ENCODE measurements at places on chromosomes 4 and X. TPM values are rescaled to one million over a fixed set of nuclear protein-coding genes. Genes with fewer than 3 reads are reported as not detected.

The GIMD1 gene
- not detected for total RNA-seq

The SGMS2 gene
- total RNA-seq, result 98.2 TPM

The GAGE1 gene
- not detected for total RNA-seq

The RADX gene
- total RNA-seq, result 0.27 TPM

The CCKAR gene
- not detected for total RNA-seq

The GAGE12E gene
- not detected for total RNA-seq

The DSPP gene
- total RNA-seq, result not detected

The IL21 gene
- total RNA-seq, result not detected

The MRPS18C gene
- 31.8 TPM for total RNA-seq

Measured in thoracic aorta endothelial cell (primary cell).